CD4-positive, alpha-beta T cell treated with Interferon alpha-2 for 1 hour (primary cell): ENCODE measurements at places on chromosomes 5 and 9.

GRCh38 chr9:104177003-104177611 is 83.0 kb downstream of the SMC2 start:
- no peak for DNase-seq

DNA sequence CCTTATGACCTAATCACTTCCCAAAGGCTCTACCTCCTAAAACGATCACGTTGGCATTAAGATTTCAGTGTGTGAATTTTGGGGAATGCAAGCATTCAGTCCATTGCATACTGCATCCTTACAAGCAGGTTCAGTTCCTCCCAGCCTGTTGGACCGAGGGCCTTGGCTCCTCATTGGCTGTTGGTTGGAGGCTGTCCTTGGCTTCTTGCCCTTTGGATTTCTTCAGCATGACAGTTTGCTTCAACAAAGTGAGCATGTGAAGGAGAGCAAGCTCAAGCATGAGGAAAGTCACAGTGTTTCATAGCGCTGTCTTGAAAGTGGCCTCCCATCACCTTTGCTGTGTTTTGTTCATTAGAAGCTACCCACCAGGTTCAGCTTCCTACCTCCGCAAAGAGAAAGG is 109.5 kb downstream of the GADD45G start:
- DNase-seq, result no peak

GRCh38 chr9:19876569-19877316 is 87.9 kb upstream of the SLC24A2 start:
- DNase-seq, result no peak

DNA sequence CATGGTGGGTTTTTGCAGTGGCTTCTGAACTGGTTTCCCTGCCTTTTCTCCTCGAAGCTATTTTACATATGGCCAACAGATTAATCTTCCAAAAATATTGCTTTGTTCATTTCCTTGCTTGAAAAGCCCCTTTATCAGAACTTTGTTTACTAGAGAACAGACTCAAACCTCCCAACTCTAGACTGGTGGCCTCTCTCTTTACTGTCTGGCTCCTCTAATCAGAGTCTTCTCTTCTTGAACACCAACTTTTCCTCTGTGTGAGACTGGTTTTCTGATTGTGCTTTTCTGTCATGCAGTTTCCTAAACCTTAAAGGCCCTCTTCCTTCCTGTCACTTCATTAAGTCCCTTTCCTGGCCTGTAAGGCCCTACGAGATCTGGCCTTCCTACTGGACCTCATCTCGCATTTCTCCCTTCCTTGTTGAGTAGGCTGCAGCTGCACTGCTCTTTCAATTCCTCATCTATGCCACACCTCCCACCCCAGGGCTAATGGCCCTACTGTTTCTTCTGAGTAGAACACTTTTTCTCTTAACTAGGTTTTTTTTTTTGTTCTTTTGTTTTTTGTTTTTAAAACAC is 5.7 kb downstream of the C9orf43 start:
- DNase-seq, result no peak

DNA sequence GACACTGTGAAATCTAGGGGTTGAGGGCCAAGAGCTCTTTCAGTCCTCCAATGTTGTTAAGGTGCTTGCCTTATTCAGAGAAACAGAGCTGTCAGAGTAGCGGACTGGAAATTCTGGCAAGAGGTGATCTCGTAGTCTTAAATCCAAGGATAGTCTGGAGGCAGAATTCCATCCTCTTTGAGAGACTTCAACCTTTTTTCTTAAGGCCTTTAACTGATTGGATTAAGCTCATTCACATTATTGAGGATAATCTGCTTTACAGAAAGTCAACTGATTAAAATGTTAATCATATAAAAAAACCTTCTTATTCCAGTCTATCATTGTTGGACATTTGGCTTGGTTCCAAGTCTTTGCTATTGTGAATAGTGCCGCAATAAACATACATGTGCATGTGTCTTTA is 243.1 kb upstream of the COX7C start:
- no peak for DNase-seq

DNA sequence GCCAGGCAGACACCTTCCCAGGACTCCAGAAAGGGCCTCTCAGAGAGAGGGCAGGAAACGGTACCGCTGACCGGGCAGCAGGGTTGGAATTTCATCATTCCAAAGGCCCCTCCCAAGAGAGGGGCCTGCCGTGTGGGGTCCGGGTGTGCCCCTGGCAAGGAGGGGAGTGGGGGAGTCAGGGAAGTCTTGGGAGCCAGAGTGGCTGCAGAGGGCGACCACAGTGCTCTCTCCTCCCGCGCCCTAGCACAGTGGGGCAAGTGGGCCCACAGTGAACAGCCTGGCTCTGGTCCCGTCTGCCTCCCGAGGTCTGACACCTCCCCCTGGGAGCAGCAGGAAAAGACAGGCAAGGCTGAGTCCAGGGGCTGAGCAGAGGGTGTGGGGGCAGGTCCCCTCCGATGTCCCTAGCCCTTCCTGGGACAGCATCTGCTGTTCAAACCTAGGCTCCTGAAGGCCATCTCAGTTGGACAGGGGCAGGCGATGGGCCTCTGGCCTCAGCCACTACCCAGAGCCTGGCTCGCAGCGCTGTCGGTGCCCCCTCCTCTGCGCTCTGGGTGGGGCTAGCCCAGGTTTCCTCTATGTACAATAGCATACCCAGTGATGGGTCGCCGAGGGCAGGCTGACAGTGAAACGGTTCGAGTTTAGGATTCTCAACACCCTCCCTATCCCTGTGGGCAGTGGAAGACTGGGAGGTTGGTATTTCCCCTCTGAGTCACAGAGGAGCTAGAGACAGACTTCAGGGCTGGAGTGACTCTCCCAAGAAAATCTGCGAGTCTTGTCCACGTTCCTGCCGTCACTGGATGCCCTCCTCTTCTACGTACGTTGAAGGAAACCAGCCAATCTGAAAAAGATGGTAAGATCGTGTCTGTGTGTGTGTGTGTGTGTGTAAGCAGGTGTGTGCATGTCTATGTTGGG is 25.4 kb upstream of the SARDH start:
- DNase-seq, result no peak

GRCh38 chr9:121491111-121491510 is 8.5 kb downstream of the GGTA1 start:
- DNase-seq, result no peak

DNA sequence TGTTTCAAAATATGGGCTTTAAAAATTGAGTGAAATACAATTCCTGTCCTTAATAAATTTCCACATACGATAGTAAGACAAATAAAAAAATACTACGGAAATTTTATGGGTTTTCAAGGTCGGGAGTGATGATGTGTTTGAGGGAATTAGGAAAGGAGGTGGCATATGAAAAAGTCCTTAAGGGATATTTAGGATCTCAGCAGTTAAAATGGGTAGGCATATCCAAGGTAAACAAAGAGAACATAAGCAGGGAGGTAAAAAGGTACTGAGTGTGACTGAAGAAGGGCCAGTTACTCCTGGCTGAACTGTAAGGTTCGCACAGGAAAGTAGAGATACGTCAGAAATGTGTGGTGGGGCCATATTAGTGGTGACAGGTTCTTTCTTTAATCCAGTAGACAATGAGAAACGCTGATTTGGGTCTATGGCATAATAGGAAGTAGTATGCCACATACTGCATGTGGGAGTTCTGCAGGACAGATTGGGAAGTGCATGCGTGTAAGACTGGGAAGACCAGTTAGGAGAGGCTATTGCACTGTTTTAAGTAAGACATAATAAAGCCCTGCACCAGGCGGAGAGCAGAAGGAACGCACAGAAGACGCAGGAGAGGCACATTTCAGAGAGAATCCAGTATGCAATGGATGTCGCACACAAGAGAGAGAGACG is 937 bp upstream of the HMGCR start:
- no peak for DNase-seq

GRCh38 chr9:93094658-93095204 is 1.3 kb upstream of the CARD19 start:
- DNase-seq, result no peak
